ENCODE measurements at places on chromosomes 11 and 22.

- peak; percentile 64 for DNase-seq
Observed at GRCh38 chr11:86919557-86920210, 35.5 kb downstream of the FZD4 start.

GRCh38 chr22:49734882-49735281, 92.8 kb downstream of the BRD1 start:
- no peak for DNase-seq

GRCh38 chr11:57562596-57562995, 4.9 kb downstream of the UBE2L6 start:
- DNase-seq = no peak

DNA sequence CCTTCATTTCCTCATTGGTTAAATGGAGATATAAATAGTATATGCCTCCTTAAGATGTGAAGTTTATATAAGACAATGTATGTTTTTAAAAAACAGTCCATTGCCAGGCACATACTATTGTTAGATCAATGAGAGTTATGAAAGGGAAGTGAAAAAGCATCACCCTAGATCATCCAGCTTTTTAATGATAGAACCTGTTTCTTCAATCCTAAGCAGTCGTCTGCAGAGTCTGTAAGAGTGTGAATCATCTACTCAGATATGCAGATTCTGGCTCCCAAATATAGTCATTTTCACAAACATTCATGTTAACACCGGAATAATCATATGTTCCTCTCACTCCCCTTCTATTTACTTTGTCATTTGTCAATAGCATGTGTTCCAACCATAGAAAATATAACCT, 65.3 kb upstream of the SLN start:
- DNase-seq = no peak

- no peak for DNase-seq
Observed at GRCh38 chr22:44615602-44616180, 86.3 kb upstream of the PRR5 start.

DNA sequence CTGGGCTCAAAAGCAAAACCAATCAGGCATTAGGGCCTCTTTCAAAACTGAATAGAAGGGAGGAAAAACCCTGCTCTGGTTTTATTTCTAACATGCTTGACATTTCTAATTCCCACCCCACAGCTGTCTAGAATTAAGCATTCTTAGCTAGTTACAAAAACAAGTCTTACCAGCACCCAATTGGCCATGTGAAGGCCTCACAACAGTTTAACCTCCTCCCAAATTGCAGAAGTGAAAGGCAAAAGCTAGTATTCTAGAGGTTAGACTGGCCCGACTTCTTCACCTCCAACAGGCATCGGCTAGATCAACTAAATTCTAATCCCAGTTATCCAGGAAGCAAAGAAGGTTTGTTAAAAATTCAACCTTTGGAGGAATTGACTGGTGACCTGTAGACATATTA, 6.5 kb downstream of the SF1 start:
- DNase-seq = no peak

GRCh38 chr11:13939961-13940906, 22.3 kb upstream of the SPON1 start:
- DNase-seq = peak; percentile 22

DNA sequence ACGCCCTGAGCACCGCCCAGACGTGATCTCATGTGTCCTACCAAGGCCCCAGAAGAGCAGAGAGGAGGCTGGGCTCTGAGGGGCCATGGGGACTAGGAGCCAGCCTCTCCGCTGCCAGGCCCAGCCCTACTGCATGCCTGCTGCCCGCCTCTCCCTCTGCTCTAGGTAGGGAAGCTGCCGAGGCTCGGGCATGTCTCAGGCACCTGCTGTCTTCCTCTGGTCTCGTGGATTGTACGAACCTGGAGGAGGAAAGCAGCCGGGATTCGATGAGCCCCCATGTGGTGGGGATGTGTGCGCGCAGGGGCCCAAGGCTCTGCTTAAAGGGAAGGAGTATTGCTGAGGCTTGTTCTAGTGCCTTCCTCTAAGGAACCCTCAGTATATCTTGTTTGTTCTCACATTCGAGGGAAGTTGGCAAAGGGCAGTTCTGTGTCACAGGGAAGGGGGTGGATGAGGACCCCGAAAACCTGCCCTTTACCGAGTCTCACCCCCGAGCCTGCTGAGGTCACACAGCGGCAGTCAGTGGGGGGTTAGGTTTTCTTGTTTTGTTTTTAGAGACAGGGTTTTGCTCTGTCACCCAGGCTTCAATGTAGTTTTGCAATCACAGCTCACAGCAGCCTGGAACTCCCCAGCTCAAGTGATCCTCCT, 21.2 kb downstream of the DAGLA start:
- no peak for DNase-seq

- no peak for DNase-seq
Observed at GRCh38 chr11:108663154-108663877, 1.6 kb upstream of the DDX10 start.

GRCh38 chr11:2217211-2218030, 45.8 kb upstream of the TH start:
- no peak for DNase-seq

- DNase-seq = no peak
Observed at GRCh38 chr11:86103808-86104207, 34.9 kb upstream of the PICALM start.

DNA sequence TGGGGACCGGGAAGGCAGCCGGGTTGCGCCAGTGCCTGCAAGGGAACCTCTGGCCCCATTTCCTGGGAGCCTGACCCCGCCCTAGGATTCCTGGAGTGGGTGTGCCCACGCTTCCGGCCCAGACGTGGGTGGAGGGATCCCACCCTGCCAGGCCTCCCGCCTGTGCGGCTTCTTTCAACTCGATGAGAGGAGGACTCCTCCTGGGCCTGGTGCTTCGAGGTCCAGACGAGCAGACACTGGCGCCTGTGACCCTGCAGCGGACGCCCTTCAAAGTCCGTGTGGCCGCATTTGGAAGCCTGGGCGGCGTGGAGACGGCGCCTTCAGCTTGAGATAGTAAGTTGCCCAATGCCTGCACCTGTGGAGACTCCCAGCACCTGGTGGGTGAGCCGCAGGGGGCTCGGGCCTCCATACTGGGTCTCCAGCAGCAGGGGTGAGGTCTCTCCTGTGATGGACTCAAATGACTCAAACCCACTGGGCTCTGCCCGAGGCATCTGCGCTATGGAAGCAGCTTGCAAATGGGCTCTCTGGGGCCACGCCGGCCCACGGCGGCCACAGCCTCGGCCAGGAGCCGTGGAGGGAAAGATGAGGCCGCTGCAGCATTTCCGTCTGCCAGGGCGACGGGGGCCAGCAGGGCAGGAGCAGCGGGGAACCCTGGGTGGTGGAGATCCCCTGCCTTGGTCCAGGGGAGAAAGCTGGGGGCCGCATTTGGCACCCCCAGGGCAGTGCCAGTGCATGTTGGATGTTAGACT, 64.3 kb upstream of the PPARA start:
- DNase-seq = peak; percentile 85

- no peak for DNase-seq
Observed at GRCh38 chr11:114098927-114099326, 39.4 kb downstream of the ZBTB16 start.

DNA sequence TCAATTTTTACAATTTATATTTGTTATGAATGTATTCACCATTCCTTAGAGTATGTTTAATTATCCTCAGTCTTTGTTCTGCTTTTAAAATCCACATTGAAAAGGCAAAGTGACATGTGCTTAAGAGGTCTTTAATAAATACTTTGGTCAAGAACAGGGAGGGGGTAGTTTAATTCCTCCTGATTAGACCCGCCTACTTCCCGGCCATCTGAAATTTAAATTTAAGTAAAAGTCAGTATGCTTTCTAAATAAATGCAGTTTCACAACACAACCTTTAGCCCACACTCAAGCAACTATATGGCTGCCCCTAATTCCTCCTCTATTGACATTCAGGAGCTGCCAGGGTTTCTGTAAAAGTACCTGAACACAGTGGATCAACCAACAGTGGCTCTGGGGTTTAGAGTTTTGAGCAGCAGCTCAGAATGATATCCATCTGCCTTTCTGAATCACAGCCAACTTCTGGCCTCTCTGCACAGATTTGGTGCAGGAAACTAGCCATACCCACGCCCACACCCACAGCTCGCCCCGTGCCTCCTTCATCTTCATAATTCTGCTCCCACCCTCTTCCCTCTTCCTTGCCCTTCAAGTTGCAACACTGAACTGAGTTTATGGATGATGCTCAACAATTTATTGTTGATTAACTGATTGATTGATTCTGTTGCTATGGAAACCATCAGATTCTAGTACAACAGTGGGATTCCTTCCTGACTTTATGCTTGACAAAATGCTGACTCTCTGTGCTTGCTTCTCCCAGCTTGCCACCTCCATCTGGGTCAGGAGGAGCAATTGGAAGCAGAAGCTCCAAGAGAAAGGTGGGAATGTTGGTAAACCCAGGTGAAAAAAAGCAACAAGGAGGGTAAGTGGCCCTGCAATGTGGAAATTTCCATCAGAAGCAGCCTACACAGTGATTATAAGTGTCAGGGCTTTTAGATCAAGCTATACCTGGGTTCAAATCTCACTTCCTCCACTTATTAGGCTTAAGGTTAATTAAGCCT, 70.8 kb downstream of the PANX1 start:
- DNase-seq = no peak

GRCh38 chr11:59669611-59670009, 773 bp upstream of the PATL1 start:
- DNase-seq = peak; percentile 44

DNA sequence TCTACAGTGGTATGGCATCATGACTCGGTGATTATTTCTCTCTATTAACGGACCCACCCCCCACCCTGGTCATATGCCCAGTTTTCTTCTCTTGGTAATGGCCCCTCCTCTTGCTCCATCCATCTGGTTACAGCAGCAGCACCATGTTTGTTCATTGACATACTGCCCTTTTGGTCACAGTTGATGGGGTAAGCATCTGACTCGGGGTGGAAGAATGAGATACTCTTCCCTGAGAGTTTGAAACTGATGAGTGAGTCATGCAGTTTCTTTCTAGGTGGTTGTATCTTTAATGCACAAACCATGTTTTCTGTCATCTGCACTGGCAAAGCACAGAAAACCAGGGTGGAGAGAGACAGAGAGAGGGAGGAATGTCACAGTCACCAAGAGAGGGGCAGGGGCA, 126.0 kb downstream of the SYN3 start:
- peak; percentile 27 for DNase-seq

- DNase-seq = no peak
Observed at GRCh38 chr11:117426941-117427340, 99.3 kb downstream of the CEP164 start.

DNA sequence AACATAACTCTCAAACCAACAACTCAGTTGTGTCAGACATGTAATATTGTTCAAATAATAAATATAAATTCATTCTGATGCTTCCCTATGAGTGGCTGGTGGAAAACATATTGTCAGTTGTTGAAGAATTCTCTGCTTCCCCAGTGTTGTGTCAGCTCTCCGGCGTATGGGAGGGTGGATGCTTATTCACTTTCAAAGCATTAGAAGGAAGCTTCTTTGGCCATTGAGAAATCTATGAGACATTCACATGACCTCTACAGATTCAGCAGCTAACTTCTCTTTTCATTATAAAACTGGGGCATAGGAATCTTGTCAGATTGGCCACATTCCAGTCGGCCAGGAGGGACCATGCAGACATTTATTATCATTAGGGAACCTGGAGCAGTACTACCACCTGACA, 2.9 kb downstream of the OR51V1 start:
- peak; percentile 26 for DNase-seq

GRCh38 chr11:91041626-91042025, 818.8 kb upstream of the CHORDC1 start:
- no peak for DNase-seq

- DNase-seq = no peak
Observed at GRCh38 chr11:77042111-77042726, 8.0 kb downstream of the B3GNT6 start.

GRCh38 chr11:125164422-125165110, at the start of gene PKNOX2:
PKNOX2 (plus strand) TSS chr11:125164751; CDS start chr11:125351306, 186,555 bp downstream.
- peak; percentile 87 for DNase-seq

DNA sequence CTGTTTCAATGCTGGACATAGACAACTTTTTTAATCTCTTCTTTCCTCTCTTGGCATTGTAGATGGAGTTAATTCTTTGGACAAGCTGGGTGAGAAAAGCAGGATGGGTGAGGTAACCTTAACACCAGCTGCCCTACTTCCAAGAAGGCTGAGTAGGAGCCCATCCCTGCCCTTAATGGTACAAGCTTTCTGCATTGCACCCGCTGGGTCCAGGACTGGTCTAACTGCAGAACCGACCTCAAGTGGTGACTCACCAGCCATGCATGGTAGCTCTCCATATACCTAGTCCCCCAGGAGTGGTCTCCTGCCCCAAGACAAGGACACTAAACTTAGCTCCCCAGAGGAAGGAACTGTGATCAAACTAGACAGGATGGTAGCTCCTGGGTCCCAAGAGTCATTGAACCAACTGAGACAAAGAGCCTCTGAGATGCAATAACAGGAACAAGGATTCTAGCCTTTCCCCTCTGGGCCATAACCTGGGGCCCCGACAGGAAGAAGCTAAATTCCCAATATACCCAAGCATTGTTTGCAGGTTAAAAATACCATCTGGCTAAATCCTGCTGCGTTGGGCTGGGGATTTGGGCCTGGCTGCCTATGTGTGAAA, 32.1 kb downstream of the RPL27A start:
- no peak for DNase-seq

DNA sequence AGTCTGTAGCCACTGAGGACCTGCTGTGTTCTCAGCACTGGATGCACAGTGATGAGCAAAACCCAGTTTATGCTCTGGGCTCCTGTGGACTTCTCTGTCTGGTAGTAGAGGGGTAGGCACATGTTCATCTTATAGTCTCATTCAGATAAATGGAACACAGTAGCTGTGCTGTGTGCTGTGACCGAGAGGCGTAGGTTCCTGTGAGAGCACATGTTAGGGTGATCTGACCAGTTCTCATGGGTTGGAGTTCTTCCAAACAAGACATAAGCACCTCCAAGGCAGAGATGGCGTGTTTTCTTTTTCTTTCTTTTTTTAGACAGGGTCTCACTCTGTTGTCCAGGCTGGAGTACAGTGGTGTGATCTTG, 154.8 kb upstream of the RASSF10 start:
- no peak for DNase-seq

GRCh38 chr11:70805971-70806370, 407.6 kb downstream of the CTTN start:
- DNase-seq = no peak

GRCh38 chr22:19981171-19981960, 35.3 kb downstream of the ARVCF start:
- DNase-seq = no peak

- no peak for DNase-seq
Observed at GRCh38 chr22:38444783-38445182, 10.2 kb downstream of the KCNJ4 start.

DNA sequence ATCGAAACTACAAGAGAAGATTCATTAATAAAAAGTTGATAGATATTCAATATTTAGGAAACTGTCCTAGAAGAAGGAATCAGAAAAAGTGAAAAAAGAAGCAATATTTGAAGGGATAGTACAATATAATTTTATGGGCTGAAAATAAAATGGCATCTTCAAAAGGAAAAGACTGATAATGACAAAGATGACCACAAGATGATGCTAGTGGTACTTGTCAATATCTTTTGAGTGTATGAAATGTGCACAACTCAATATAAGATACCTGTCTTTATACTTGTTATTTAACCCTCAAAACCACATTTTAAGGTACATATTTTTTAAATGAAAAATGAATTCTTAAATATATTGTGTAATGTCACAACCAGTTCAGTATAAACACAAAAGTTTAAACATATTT, 1059.6 kb upstream of the RAG2 start:
- DNase-seq = no peak

Data from AG08396 (cell line).